Stimulated activated CD4-positive, alpha-beta T cell treated with anti-CD3 and anti-CD28 coated beads, Interleukin-1b, Interleukin-23, amount 100 ng/mL, for 1 hour (primary cell): ENCODE measurements at places on chromosomes 4 and X.
A peak's percentile ranks its signal among the peaks of the same experiment; 100 is the strongest.

DNA sequence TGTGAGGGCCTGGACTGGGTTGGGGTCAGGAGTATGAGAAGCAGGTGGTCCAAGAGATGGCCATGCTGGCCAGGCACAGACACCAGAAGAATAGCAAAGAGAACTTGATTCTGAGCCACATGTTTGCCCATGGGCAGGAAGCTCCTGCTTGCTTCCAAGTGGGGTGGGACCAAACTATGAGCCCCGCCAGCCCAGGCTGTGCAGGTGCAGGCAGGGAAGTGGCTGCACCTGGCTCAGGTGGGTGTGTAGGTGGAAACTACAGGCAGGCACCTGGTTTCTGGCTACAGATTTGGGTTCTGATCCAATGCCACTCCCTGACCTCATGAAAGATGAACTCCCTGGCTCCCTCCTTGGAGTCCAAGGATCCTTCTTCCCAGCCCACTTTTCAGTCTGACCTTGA lies 207.9 kb upstream of the KLF3 start:
- no peak for DNase-seq

GRCh38 chrX:15877380-15877779 lies 22.8 kb upstream of the AP1S2 start:
- DNase-seq = no peak

- no peak for DNase-seq
These were observed 147.6 kb upstream of the FRG1 start for GRCh38 chr4:189792924-189793618.

DNA sequence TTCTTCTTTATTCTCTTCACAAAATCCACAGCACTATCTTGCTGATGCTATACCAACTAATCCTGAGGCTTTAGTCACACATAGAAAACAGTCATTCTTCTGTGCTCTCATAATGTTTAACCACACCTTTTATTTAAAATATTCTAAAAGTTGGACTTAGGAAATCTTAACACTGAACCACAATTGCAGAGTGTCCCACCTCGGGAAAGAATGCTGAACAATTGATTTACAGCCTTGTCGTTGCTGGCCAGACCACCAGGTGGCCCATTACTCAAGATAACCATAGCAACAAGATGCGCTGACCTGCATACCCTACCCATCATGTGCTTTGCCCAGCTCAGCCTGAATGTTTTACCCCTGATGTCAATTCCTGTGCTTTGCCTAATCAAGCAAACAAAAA lies 100.8 kb downstream of the ARSJ start:
- no peak for DNase-seq

DNA sequence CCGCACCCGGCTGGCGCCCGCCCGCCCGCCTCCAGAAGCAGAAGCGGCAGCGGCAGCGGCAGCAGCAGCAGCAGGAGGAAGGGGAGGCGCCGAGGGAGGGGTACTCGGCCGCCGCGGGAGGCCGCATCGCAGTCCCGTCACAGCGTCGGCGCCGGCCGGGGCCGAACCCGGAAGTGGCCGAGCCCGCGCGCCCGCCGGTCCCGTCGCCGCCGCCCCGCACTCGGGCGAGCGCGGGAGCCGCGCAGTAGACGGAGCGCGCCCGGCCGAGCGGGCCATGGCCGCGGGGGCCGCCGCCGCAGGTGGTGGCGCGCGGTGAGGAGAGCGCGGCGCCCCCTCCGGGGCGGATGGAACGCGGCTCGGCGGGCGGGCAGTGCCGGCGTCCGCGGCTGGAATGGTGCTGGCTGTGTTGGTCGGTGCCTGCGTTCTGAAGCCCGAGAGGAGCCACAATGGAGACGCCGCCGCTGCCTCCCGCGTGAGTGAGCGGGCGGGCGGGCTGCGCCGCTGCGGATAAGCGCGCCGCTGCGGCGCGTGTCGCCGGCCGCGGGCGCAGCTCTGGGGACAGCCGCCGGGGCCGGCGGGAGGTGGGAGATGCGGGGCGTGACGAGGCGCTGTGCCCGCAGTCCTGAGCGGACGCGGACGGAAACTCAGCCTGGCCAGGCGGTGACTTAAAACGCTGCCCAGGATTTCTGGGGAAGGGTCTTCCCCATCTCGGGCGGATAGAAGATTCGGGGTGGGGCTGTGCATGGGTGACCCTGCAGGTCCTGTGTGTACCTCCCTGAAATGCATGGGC lies at the start of gene KLHL2:
Gene KLHL2, plus strand, starts transcription at position 131 of the 790 bp plus-strand sequence. Its CDS starts 316 bp downstream, at position 447.
- DNase-seq = peak; percentile 48
